ENCODE measurements at places on chromosomes 2 and 18.

GRCh38 chr2:127079358-127079920 lies 27.5 kb downstream of the BIN1 start:
- DNase-seq: no peak

GRCh38 chr18:59086522-59086921 lies 53.2 kb upstream of the SEC11C start:
- no peak for DNase-seq

DNA sequence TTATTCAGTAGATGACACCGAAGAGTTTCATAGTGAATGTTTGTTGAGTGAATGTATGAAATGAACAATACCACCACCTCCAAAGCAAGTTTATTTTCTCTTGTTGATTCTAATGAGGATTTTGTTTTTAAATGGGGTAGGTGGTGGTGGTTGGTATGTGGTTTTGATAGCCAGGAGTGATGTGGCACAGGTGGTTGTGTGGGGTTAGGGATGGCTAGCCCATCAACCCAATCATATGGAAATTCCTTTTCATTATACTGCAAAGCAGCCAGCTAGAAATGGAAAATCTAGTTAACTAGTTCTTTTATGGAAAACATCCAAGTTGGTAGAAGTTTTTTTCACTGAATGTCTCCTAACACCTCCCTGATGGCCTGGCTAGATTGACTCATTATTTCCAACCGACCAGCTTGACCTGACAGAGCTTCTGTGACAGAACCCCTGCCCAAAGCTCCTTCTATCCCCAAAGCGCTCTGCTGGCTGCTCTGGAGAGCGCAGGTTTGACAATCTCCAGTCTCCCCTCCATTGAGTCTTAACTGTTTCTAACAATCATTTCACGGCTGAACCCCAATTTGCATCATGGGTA lies 376.9 kb downstream of the MTX2 start:
- no peak for DNase-seq

DNA sequence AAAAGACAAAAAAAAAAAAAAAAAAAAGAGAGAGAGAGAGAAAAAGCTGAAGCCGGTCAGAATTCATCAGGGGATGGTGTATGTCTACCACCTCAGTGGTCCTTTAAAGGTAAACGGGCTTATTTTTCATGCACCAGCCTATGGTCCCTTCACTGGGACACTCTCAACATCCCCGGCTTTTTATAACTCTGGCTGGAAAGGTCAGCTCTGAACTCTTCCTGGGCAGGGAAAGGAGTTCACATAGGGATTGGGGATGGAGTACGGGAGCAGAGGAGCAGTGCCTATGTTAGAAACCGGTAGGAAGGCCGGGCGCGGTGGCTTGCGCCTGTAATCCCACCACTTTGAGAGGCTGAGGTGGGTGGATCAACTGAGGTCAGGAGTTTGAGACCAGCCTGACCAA lies 10.3 kb upstream of the MALT1 start:
- DNase-seq: no peak

- no peak for DNase-seq
These were observed 423.9 kb upstream of the MAP2 start for GRCh38 chr2:208999911-209000310.

DNA sequence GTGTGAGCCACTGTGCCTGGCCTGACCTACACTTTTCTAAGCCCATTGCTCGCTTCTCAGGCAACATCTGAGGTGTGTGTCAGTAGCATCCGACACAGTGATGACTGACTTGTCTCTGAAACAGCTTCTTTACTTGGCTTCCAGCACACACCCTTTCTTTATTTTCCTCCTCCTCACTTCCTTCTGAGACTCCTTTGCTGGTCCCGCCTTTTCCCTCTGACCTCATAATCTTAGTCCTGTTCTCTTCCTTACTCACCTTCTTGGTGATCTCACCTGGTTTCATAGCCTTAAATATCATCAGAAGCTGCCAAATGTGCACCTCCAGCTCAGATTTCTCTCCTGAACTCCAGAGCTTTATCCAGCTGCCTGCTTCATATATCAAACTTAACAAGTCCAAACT lies 66.6 kb upstream of the PELI1 start:
- no peak for DNase-seq

GRCh38 chr2:118980022-118980421 lies 38.0 kb downstream of the MARCO start:
- no peak for DNase-seq

DNA sequence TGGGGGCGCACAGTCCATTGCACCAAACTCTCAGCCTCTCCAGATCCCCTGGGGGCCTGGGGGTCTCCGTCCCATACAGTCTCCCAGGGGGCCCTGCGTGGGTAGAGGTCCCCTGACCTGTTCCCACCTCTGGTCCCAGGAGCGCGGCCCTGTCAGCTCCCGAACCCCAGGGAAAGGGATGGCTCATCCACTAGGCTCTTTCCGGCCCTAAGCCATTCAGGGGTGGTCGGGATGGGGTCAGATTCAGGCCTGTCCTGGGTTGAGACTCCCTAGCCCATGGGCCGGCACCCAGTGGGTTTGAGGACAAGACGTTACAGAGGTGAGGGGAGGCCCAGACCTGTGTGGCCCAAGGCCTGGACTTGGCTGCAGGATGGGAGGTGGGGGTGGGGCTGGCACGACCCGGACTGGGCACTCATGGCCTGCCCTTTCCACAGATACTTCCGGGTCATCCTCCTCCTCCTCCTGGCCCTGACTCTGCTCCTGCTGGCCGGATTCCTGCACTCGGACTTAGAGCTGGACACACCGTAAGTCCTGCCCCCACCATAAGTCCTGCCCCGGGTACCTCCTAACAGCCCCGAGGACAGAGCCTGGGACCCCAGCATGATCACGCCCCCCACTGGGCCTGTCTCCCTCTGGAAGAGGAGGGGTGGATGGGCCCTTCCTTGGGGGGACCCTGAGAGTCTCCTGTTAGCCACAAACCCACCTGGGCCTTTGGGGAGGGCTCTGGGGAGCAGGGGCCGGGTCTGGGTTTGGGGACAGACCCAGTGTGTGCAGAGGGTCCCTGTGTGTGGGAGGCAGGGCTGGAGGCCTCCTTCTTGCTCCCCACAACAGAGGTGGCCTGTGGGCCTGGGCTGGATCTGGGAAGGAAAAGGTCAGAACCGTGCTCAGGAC lies 10.1 kb upstream of the NEU4 start:
- DNase-seq: no peak

GRCh38 chr2:106144621-106145331 lies 49.3 kb downstream of the UXS1 start:
- DNase-seq: no peak

GRCh38 chr2:17311771-17312511 lies 206.3 kb downstream of the RAD51AP2 start:
- DNase-seq: no peak

- no peak for DNase-seq
These were observed 75.3 kb downstream of the CCDC148 start for GRCh38 chr2:158381205-158381604.

GRCh38 chr18:58321986-58322385 lies 278.0 kb downstream of the NEDD4L start:
- peak; percentile 75 for DNase-seq

- no peak for DNase-seq
These were observed 45.5 kb downstream of the SLC14A2 start for GRCh38 chr18:45660746-45661145.

DNA sequence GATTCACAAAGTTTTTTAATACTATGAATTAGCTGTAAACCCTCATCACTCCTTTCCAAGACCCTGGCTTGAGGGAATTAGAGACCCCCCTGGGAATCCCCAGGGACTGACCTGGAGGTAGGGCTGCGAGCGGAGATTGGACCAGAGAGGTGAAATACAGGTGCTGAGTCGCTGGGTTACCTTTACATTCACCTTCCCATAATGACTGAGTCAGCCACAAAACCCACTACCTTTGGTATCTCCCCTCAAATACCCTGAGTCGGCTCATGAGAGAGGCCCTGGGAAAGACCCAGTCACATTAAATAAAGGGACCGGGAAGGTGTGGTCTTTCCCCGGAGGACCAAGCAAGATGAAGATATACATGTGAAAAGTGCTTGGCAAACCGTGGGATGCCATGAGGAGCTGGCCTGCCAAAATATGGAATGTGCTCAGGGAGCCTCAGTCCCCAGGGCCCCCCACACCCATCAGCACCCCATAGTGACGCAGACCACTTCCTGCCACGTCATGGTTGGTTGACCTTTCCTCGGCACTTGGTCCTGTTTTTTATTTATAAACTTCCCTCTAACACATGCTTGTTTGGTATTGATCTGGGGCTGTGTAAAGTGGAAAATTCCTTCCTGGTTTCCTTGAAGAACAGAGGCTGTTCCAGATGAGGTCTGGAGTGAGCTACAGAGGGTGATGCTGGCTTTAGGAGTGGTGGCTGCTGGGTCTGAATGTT lies 51.4 kb downstream of the IL1RL2 start:
- peak; percentile 52 for DNase-seq

GRCh38 chr2:3491306-3491705 lies 28.0 kb downstream of the ADI1 start:
- no peak for DNase-seq

- DNase-seq: no peak
These were observed 7.8 kb downstream of the MTHFD2 start for GRCh38 chr2:74206180-74206688.

GRCh38 chr2:121888189-121888557 lies 132.7 kb downstream of the TSN start:
- DNase-seq: peak; percentile 14

DNA sequence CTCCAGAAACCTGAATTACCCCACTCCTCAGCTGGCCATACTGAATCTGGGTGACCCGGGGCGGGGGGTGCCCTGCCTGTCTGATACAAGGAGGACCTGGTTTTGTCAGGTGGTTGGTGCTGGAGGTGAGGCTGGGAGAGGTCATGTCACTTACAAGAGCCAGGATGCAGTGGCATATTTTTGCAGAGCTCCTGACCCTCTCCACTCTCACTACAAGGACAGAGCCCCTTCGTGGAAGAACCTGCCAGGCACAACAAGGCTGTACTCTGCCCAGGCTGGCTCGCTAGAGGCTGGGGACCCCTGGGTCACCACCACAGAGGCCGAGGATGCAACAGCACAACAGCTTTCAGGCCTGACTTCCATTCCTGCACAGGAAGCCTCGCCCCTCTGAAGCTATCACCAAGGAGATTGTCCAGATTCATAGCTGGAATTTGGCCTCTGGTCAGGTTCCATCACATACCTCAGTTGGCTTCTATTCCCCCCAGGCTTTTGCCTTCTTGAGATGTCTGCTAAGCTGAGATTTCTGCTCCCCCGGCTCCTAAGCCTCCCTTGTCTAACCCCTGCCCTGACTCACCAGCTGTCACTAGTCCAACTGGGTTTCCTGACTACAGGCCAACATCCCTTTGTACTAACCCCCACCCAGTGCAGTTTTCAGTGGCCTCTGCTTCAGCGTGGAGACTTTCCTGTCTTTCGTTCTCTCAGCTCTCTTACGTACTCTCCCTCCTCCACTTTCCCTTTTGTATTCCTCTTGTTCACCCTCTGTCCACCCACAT lies 132.5 kb upstream of the EPAS1 start:
- DNase-seq: peak; percentile 91

DNA sequence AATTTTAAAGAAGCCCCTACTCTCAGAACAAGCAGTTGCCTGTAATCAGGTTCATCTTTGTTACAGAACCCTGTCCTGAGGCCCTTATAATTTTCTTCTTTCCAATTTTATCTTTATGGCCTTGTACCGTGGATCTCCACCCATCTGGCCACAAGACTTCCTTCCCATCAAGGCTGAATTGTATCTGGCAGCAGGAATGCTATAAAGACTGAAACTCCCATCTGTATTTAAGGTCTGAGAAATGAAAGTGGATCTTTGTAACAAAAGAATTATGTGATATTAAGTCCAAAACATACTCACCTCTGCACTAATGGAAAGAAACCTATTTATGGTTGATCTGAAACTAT lies 91.8 kb downstream of the METTL8 start:
- DNase-seq: no peak

DNA sequence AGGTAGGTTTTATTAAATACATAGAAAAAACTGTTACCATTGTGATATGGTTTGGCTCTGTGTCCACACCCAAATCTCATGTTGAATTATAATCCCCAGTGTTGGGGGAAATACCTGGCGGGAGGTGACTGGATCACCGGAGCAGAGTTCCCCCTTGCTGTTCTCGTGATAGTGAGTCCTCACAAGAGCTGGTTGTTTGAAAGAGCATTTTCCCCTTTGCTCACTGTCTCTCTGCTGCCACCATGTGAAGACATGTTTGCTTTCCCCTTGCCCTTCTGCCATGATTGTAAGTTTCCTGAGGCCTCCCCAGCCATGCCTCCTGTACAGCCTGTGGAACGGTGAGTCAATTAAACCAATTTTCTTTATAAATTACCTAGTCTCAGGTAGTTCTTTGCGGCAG lies 352.7 kb upstream of the SLC39A10 start:
- peak; percentile 49 for DNase-seq

GRCh38 chr2:71608441-71608840 lies 155.1 kb downstream of the DYSF start:
- no peak for DNase-seq

- DNase-seq: peak; percentile 88
These were observed 38.7 kb downstream of the SCG2 start for GRCh38 chr2:223563462-223563861.

DNA sequence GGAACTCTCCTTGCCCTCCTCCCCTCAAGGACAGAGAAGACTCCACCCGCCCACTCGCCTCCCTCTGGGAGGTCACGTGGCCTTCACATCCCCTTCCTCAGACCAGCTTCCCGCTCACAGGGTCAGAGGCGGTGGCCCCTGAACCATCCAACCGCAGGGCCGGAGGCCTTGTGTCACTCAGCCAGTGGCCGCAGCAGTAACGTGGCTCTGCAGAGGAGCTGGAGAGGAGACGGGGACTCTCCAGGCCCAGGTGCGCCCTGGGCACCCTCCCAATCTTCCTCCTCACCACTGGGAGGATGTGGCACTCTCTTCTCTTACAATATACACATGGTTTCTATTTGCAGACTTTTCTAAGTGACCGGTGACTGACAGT lies 161.7 kb downstream of the TWIST2 start:
- no peak for DNase-seq

DNA sequence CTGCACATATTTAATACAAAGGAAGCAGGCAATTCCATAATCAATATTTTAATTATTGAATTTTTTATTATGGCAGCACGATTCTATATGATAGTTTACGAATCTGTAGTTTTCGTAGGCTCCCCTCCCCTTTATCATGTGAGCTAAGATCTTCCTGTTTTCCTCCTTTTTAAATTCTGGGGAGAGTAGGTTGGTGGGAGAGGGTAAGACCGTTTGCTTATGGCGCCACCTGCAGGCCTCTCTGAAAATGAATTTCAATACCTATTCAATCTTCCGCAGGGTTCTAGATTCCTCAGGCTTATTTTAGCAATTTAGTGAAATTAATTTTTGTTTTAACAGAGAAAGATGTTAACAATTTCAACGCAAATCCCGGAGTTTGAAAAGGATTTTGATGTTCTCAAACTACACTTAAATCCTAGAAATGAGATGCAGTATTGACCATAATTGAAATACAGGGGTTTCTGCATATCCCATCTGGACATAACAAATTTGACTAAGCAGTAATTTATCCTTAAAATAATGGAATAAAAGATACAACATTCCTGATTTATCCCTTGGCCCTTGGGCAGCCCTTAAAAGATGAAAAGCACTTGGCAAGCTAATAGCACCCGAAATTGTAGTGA lies 12.8 kb upstream of the GBX2 start:
- peak; percentile 80 for DNase-seq

GRCh38 chr2:1847846-1848598 lies 103.7 kb upstream of the PXDN start:
- no peak for DNase-seq

GRCh38 chr18:32847691-32848090 lies 74.9 kb upstream of the KLHL14 start:
- no peak for DNase-seq
